Vagina (tissue), 2 donors: ENCODE measurements at places on chromosomes 1 and 21. TPM values are rescaled to one million over a fixed set of nuclear protein-coding genes. Genes with fewer than 3 reads are reported as not detected.

DNA sequence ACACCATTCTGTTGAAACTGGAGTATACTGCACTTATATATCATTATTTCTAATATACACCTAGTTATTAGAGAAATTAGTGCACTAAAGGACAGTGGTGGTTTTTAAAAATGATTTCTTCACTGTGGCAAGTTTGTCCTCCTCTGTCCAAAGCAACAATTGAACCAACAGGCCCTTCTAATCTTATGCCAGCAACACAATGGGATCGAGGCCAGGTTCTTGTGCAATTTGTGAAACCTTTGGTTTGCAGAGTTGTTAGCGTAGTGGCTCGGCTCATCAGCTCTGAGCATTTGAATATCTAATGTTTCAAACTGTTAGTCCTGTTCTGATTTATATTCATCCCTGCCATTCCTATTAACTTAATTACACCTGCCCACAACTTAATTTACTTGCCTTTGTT lies 9.9 kb upstream of the LRRC39 start:
- no peak overlapping the region for H3K4me3 ChIP-seq
- no peaks in the 10 kb centered on the region for H3K27me3 ChIP-seq
- no peaks in the 10 kb centered on the region for H3K36me3 ChIP-seq
- DNase-seq = no peak
- peaks cover 10% of the 10 kb centered on the region for H3K4me1 ChIP-seq
- no peak overlapping the region for H3K27ac ChIP-seq

DNA sequence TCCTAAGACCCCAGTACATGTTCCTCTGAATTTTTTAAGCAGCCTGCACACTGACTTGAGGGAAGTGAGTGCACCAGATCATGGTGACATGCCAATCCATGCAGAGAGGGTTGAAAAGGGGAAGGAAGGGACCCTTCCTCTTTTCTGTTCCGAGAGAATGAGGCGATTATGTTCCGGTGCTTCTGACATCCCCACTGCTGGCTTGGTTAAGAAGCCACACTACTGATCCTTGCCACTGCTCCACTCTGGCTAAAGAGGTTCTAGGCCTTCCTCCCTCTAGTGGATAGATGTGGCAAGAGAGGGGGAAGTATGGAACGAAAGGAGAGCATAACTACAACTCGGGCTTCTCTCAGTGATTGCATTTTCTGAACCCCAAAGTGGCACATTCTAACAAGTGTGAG lies 1.8 kb upstream of the CYB5R1 start:
- H3K27ac ChIP-seq = no peak overlapping the region
- DNase-seq = no peak
- H3K4me1 ChIP-seq = peaks cover 36% of the 10 kb centered on the region

DNA sequence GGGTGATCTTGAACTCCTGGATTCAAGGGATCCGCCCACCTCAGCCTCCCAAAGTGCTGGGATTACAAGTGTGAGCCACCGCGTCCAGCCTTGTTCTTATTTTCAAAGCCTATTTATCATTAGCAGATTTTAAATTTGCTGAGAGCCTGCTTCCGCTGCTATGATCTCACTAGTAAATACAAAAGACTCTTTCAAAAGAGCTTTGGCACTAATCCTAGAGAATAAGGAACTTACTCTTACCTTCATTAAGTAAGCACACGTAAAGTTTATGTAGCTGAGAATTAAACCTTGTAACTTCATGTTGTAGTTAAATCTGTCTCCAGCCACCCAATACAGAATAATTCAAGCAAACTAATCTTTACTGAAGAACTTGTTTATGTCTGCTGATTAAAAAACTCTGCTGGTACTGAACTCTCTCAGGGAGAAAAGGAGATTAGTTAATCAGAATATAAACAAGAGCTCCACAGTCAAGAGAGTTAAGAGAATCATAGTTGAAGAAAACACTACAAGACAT lies 72.3 kb downstream of the RUSC1 start:
- DNase-seq = no peak
- H3K27ac ChIP-seq = no peak overlapping the region
- no peaks in the 10 kb centered on the region for H3K4me1 ChIP-seq

DNA sequence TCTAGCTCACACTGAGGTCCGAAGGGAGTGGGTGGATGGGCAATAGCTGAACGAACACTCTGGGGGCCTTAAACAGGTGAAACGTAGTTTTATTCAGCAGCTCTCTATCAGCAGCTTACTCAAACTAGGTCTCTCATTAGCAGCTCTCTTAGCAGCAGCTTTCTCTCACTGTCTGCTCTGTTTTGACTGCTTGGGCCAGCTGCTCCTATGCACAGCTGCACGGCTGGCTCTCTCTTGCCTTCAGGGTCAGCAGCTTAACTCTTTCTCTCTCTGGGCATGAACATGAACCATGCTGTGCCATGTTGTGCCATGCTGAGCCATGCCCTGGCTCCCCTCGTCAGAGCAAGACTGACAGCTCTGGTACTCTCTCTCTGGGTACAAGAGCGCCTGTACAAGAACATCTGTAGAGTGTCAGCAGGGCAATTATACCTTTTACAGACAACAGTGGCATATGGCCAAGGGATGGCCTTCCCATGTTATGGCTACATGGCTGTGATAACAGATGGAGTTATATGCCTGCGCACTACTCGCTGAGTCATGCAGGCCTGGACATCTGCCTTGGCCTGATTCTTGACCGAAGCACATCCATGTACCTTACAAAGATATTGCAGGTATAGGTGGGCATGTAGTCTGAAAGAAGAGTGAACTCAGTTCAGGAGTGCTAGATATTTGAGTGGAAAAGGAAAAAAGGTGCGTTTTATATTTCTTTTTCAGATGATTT lies 152.4 kb downstream of the LEPR start:
- H3K36me3 ChIP-seq = no peaks in the 10 kb centered on the region
- no peak overlapping the region for H3K4me3 ChIP-seq
- no peaks in the 10 kb centered on the region for H3K27me3 ChIP-seq

GRCh38 chr1:205700865-205701401 lies 20.6 kb upstream of the SLC45A3 start:
- H3K27ac ChIP-seq = no peak overlapping the region
- no peaks in the 10 kb centered on the region for H3K27me3 ChIP-seq
- H3K4me1 ChIP-seq = peaks cover 6% of the 10 kb centered on the region
- no peak for DNase-seq

DNA sequence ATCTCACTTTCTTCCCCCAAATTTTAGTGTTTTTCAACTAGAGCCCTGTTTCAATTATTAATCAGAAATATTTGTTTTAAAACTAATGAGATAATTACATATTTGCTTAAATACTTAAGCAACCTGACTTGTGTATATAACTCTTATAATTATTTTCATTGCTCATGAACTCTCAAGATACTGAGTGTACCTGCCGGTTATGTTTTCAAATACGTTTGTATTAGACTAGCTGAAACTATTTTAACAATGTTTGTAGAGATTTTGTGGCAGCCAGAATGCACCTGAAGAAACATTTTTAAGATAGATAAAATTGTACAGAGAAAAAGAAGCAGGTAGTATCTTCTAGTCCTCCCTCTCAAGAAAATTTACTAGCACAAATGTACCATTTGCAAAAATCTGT lies 140.6 kb upstream of the CXADR start:
- no peaks in the 10 kb centered on the region for H3K27me3 ChIP-seq
- H3K27ac ChIP-seq = no peak overlapping the region
- no peak for DNase-seq
- H3K36me3 ChIP-seq = no peaks in the 10 kb centered on the region
- H3K4me3 ChIP-seq = no peak overlapping the region

DNA sequence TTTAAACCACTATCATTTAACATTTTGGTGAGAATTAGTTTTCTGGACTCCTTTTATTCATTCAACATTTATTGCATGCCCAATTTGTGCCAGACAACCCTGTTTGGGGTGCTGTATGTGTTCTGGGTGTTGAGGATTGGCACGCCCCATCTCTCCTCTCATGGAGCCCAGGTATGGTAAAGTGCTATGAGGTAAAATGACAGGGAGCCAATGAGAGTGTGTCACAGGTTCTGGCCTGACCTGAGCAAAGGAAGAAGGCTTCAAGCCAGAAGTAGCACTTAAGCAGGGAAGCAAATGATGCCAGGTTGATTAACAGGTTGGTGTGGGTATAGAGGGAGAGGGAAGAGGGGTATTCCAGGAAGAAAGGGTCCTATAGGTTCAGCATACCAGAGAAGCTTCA lies 21.1 kb upstream of the SLC22A15 start:
- DNase-seq = no peak
- no peaks in the 10 kb centered on the region for H3K36me3 ChIP-seq
- H3K4me3 ChIP-seq = no peak overlapping the region
- no peaks in the 10 kb centered on the region for H3K27me3 ChIP-seq
- no peak overlapping the region for H3K27ac ChIP-seq
- no peaks in the 10 kb centered on the region for H3K4me1 ChIP-seq

Gene CD48
- 4.7 TPM for total RNA-seq

Gene PDZK1IP1
- total RNA-seq = 55.2 TPM

GRCh38 chr1:236914375-236914774 lies 89.9 kb downstream of the MT1HL1 start:
- H3K4me1 ChIP-seq = no peaks in the 10 kb centered on the region
- H3K4me3 ChIP-seq = no peak overlapping the region
- no peaks in the 10 kb centered on the region for H3K27me3 ChIP-seq
- no peak for DNase-seq

- peak overlapping the region; percentile 26 for H3K27ac ChIP-seq
- no peaks in the 10 kb centered on the region for H3K36me3 ChIP-seq
- no peak overlapping the region for H3K4me3 ChIP-seq
- no peaks in the 10 kb centered on the region for H3K27me3 ChIP-seq
Measured at GRCh38 chr1:8822373-8823294, 5.2 kb upstream of the RERE start.

DNA sequence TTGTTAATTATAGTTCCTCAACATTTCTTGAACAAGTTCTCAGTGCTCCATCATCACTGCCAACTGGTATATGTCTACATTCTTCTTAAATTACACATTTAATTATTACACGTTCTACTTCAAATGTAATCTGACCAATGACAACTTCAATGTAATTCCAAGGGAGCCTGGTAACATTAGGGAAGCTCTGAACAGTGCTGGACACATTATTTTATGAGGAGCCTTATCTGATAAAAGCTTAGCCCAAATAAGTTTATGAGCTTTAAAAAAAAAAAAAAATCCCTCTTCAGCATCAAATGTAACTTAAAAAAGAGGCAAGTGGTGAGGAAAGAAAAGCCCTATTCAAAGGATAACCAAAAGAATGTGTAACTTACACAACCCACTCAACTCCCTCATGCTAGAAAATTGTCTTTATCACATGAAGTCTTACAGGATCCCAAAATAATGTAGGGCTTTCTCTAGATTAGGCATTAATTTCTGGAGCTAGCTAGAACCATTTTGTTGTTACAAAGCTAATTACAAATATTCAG lies 35.2 kb upstream of the ABCA4 start:
- H3K4me3 ChIP-seq = no peak overlapping the region
- no peaks in the 10 kb centered on the region for H3K36me3 ChIP-seq
- DNase-seq = no peak

Gene PTGER3
- 17.7 TPM for total RNA-seq

- DNase-seq = no peak
- H3K36me3 ChIP-seq = no peaks in the 10 kb centered on the region
- H3K4me1 ChIP-seq = peaks cover 38% of the 10 kb centered on the region
Measured at GRCh38 chr21:34521561-34521960, 9.6 kb upstream of the KCNE1 start.

Gene HFM1
- total RNA-seq = 9.3 TPM

GRCh38 chr1:151143986-151144385 lies 2.4 kb downstream of the SEMA6C start:
- H3K4me3 ChIP-seq = no peak overlapping the region
- H3K27ac ChIP-seq = no peak overlapping the region
- H3K4me1 ChIP-seq = peaks cover 45% of the 10 kb centered on the region
- H3K36me3 ChIP-seq = no peaks in the 10 kb centered on the region
- no peaks in the 10 kb centered on the region for H3K27me3 ChIP-seq
- DNase-seq = no peak

DNA sequence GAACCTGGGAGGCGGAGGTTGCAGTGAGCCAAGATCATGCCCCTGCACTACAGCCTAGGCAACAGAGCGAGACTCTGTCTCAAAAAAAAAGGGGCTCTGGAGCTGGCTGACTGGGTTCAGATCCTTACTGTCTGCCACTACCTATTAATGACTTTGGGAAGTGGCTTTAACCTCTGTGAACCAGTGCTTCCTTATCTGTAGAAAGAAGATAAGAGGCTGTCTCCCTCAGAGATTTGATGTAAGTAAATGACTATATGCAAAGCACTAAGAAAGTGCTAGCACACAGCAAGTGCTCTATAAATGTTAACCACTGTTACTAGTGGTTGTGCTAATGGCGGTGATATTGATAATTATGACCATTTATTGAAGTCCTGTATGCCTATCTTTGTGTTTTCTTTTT lies 94.6 kb downstream of the VPS13D start:
- H3K4me3 ChIP-seq = no peak overlapping the region
- H3K36me3 ChIP-seq = no peaks in the 10 kb centered on the region
- no peaks in the 10 kb centered on the region for H3K27me3 ChIP-seq
- no peaks in the 10 kb centered on the region for H3K4me1 ChIP-seq
